Omental fat pad (tissue), 4 donors: ENCODE measurements at places on chromosomes 16 and 17.

DNA sequence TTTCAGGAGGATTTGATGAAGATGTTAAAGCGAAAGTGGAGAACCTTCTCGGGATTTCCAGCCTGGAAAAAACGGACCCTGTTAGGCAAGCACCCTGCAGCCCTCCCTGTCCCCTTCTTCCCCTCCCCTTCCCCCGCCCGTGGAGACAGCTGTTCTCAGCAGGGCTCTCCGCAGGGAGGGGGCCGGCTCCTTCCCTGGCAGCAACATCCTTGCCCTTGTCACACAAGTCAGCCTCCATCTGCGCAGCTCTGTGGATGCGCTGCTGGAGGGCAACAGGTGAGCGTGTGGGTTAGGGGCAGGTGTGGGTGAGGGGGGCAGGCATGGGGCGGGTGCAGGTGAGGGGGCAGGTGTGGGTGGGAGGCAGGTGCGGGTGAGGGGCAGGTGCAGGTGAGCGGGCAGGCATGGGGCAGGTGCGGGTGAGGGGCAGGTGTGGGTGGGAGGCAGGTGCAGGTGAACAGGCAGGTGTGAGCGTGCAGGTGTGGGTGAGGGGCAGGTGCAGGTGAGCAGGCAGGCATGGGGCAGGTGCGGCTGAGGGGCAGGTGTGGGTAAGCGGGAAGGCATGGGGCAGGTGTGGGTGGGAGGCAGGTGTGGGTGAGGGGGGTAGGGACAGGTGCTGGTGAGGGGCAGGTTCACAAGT, 9.4 kb downstream of the CYBC1 start:
- DNase-seq, result no peak

DNA sequence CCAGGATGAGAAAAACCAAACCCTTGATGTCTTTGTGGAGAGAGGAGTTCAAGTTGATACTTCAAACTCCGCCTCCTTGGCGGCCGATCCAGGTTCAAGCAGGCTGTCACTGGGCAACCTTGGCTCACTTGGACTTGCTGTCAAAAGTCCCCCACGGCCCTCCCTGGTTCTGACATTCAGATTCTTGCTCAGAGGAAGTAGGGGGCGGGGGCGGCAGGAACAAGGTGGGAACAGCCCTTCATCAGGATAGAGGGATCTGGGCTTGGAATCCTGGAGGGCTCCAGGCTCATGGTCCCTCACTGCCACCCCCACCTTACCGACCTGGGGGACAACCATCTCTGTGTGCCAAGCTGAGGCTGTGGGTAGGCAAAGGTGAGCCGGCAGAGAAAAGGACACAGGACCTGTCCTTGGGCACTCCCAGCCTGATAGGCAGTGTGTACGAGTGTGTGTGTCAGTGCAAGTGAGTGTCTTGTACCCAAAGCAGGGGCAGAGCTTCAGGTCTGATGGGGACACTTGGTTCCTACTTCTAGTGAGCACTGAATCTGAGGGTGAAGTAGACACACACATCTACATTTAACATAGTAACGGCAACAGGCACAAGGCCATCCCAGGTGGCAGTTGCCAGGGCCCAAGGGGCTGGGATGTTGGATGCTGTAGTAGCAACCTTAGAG, 6.6 kb upstream of the TSPOAP1 start:
- DNase-seq, result no peak

- DNase-seq, result no peak
Observed at GRCh38 chr17:39908789-39909352, 9.6 kb downstream of the GSDMB start.

DNA sequence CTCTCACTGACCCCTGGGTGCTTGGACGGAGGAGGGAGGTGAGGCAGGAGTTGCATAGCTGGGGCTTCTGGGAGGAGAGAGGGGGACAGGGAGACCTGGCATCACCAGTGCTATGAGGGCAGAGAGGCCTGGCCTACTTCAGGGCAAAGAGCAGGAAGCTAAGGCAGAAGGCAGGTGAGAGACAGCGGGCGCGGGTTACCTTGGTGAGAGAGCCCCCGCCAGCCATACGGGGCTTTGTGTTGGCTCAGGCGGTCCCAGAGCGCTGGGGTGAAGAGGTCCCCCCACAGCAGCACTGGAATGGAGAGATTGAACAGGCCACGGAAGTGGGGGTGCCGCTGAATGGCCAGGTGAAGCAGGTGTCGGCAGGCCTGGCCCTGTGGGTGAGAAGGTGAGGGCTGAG, 11.5 kb downstream of the ST6GALNAC2 start:
- no peak for DNase-seq
